NCI-H524 (cell line): ENCODE measurements at places on chromosomes 5 and 9.

- DNase-seq: no peak
Observed at GRCh38 chr9:35490910-35491465, 1.1 kb downstream of the RUSC2 start.

DNA sequence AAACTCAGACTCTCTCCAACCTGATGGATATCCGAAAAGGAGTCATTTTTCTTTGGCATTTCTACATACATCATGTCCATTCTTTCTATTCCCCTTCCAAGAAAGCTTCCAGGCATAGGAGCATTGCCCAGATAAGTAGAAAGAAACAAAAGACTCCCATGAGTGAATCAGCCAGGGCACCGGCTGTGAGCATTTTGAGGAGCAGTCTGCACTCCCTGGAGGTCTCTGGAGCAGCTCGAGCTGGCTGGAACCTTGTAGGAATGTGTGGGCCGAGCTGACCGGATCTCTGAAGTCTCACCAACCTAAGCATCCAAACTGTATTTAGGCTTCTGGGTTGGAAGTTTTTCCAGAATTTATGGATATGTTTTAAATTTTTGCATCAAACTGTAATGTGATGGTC lies 161.4 kb upstream of the TRPC7 start:
- no peak for DNase-seq

DNA sequence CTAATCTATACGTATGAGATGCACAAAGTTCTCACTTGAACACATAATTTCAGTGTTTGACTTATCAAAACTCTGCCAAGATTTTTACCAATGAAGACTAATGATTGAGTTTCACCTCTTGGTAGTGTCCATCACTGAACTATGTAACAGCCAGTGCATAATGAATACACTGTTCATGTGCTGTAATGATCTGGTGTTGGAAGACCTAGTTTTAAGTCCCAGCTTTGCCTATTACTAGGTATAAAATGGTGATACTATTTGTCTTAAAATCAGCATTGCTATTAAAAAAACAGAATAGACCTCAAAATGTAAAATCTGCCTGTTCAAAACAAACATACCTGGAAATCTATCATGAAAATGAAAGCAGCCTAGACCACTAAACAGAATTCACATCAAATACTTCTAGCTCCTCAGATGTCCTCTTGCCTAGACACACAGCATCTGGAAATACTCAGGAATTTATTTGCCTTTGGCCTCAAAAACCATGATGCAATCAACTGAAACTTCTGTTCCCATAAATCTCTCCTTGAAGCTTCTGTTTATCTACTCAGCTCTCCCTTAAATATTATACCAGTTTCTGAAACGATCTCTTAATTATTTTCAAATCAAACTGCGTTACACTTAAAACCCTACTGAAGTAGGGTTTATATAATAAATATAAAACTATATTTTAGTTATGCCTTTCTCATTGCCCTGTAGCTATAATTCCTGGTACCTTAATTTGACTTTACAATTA lies 38.1 kb downstream of the MRPS27 start:
- peak; percentile 37 for DNase-seq

- no peak for DNase-seq
Observed at GRCh38 chr5:162948677-162949076, 488.7 kb upstream of the CCNG1 start.

DNA sequence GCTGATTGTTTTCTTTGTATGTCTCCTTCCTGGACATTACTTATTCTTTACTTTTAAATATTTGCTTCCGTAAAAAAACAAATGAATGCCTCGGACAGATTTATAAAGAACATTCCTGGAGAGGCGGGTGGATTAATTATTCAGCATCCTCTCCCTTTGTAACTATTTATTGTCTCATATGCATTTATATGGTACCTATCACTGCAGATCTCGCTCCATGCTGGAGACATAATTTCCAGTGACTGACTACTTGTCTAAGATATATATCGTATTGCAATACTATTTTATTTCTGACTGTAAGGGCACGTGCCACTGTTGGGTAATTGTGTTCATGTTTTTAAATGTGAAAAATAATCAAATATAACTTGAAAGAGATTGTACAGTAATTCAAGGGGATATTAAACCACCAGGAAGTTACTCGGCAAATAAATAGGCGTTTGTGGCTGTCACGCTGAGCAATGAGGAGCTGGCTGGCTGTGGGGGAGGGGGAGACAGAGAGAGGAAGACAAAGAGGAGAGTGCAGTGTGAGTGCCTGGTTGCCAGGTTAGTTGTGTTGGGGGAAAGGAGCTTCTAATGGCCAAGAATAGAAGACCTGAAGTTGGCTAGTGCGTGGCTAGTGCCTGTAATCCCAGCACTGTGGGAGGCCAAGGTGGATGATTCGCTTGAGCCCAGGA lies 131.8 kb upstream of the GABRP start:
- DNase-seq: no peak

GRCh38 chr9:127437497-127438264 lies 13.5 kb downstream of the ZNF79 start:
- DNase-seq: no peak

- no peak for DNase-seq
Observed at GRCh38 chr9:36092509-36093215, 43.9 kb upstream of the GLIPR2 start.

DNA sequence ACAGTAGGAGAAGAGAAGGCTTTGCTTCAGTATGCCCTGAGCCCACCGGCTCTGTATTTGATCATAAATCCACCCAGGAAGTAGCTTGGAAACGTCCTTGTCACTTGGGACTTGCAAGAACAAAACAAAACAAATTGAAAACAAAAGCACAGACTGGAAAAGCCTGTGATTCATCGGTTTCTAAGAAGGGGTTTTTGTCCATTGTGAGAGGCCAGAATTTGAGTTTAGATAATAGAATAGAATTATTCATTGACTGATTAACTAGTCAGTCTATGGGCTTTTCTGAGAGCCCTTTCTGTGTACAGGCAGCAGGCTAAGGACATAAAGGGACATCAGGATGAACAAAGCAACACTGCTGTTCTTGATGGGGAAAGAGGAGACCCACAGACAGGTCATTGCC lies 424.8 kb downstream of the IRX1 start:
- DNase-seq: no peak

GRCh38 chr5:133799571-133800237 lies 168.7 kb downstream of the C5orf15 start:
- peak; percentile 15 for DNase-seq

- no peak for DNase-seq
Observed at GRCh38 chr5:99378443-99378842, 449.6 kb upstream of the CHD1 start.

- no peak for DNase-seq
Observed at GRCh38 chr9:25003686-25004085, 458.0 kb upstream of the IZUMO3 start.

DNA sequence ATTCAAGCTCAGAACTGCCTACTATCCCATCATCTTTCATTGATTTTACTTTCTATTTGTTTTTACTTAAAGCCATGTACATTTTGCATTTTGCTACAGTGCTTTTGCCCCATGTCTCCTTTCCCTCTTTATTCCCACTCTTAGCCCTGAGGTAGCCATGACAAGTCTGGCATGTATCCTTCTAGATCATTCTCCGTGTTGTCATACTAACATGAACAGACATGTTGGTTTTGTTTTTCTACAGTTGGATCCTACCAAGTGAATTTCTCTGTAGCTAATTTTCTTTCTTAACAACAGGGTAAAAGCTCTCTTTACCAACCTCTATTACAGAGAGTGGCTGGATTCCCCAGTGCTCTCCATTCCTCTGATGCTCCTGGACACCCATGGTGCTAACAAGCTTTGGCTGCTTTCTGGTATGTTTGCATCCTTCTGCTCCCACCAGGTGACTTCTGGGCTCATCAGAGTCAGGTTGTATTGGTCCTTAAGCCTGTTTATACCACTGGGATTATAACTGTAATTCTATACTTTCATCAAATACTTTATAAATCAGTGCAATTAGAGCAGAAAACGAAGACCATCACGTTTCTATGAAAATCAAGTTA lies 38.8 kb upstream of the BOD1 start:
- no peak for DNase-seq

GRCh38 chr9:134040176-134040565 lies 14.9 kb downstream of the BRD3OS start:
- DNase-seq: no peak

DNA sequence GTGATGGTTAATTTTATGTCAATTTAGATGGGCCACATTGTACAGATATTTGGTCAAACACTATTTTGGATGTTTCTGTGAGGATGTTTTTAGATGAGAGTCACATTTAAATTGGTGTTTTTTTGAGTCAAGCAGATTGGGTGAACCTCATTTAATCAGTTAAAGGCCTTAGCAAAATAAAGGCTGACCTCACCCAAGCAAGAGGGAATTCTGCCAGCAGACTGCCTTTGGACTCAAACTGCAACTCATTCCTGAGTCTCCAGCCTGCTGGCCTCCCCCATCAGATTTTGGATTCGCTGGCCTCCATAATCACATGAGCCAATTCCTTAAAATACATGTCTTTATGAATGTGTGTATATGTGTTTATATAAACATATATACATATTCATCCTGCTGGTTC lies 282.7 kb upstream of the POU5F2 start:
- DNase-seq: no peak

- no peak for DNase-seq
Observed at GRCh38 chr9:76136986-76137385, 246.5 kb downstream of the PCSK5 start.

DNA sequence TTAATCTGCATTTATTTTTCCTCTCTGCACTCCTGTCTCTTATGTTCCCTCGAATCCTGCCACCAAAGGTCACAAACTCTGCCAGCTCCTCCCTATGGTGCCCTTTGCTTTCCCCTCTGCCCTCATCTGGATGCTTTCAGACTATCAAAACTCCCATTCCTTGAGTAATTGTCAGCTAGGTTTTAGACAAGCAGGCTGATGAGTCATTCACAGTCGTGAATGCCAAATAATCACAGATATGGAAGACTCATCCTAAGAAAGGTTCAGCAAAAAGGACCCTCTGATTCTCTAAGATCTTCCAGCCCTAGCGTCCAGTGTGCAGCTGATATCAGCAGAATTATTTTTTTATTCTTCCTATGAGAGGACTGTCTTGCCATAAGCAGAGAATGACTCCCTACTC lies 104.5 kb upstream of the NUDT12 start:
- DNase-seq: no peak

GRCh38 chr5:55600086-55600485 lies 65.3 kb upstream of the PLPP1 start:
- DNase-seq: no peak

GRCh38 chr5:134637116-134637721 lies 4.6 kb upstream of the SAR1B start:
- DNase-seq: no peak

DNA sequence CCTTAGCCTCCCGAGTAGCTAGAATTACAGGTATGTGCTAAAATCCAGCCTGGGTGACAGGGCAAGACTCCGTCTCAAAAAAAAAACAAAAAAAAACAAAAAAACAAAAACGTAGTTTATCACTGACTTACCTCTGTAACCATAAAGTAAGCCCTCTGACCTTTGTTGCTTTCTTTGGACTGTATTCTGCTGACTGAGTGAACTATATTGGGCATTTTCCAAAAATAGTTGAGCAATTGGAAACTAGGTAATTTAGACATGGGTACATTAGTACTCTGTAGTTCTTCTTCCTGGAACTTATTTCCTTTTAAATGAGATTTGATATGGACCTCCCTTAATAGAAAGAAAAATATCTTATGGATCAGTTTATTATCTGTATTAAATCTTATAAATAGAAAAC lies 66.6 kb downstream of the ANKHD1 start:
- no peak for DNase-seq

- DNase-seq: no peak
Observed at GRCh38 chr5:69250593-69250992, 15.9 kb downstream of the CDK7 start.

GRCh38 chr9:97387936-97388684 lies 23.8 kb upstream of the TDRD7 start:
- no peak for DNase-seq

GRCh38 chr9:2634818-2635217 lies 13.2 kb downstream of the VLDLR start:
- DNase-seq: no peak

GRCh38 chr5:54867310-54867944 lies 118.0 kb downstream of the ESM1 start:
- no peak for DNase-seq

DNA sequence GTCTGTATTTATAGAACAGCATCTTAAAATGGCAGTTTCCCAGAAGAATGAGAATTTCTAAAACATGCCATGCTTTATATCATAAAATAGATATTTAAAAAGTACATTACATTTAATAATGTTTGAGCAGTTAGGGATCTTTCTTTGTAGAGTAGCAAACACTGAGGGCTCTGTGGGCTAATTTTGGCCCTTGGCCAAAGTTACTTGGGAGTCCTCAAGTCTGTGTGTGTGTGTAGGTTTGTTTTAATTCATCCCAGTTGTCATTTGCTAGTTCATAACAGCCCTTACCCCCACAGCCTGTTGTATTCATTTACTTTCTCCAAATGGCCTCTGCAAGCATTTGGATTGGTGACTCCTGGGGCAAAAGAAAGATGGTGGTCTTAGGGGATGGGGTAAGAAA lies 576.4 kb upstream of the SGCD start:
- no peak for DNase-seq

GRCh38 chr5:103454770-103455169 lies 107.8 kb downstream of the NUDT12 start:
- DNase-seq: no peak

- no peak for DNase-seq
Observed at GRCh38 chr9:78900500-78900899, 603.6 kb downstream of the PSAT1 start.

- DNase-seq: no peak
Observed at GRCh38 chr9:132125944-132126679, 35.7 kb upstream of the NTNG2 start.

GRCh38 chr9:134531220-134531970 lies 110.2 kb upstream of the COL5A1 start:
- no peak for DNase-seq

- no peak for DNase-seq
Observed at GRCh38 chr9:88303721-88304451, 84.4 kb upstream of the SPIN1 start.

- no peak for DNase-seq
Observed at GRCh38 chr5:29758986-29759421, 1434.5 kb upstream of the CDH6 start.

- DNase-seq: no peak
Observed at GRCh38 chr9:135920256-135920930, 13.0 kb upstream of the CAMSAP1 start.

DNA sequence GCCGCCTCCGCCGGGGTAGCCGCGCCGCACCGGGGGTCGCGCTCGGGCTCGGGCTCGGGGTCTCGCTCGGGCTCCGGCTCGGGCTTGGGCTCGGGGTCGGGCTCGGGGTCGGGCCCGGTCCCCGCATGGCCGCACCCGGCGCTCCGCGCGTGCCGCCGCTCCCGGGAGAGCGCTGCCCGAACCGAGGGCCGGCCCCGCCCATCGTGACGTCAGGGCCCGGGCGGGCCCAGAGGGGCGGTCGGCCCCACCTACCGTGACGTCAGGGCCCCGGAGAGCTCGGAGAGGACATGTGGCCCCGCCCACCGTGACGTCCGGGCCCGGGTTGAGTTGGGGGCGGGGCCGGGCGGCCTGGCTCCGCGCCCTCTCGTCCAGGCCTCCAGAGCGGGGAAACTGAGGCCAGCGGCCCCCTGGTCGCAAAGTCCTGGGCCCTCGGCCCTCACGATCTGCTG lies at the start of gene NSMF:
Gene NSMF (minus strand): TSS at position 183 of the 449 bp plus-strand sequence. CDS start 232 bp downstream, outside the sequence.
- DNase-seq: peak; percentile 67

GRCh38 chr5:14211818-14212803 lies 69.0 kb downstream of the TRIO start:
- DNase-seq: no peak

- no peak for DNase-seq
Observed at GRCh38 chr5:178586396-178586795, 3.8 kb downstream of the COL23A1 start.
